Stimulated activated CD4-positive, alpha-beta T cell treated with anti-CD3 and anti-CD28 coated beads, Interleukin-4, amount 100 ng/mL, for 1 hour (primary cell): ENCODE measurements at places on chromosomes 2 and 18.

- DNase-seq, result no peak
These were observed 347.7 kb downstream of the LPIN1 start for GRCh38 chr2:12094134-12094533.

DNA sequence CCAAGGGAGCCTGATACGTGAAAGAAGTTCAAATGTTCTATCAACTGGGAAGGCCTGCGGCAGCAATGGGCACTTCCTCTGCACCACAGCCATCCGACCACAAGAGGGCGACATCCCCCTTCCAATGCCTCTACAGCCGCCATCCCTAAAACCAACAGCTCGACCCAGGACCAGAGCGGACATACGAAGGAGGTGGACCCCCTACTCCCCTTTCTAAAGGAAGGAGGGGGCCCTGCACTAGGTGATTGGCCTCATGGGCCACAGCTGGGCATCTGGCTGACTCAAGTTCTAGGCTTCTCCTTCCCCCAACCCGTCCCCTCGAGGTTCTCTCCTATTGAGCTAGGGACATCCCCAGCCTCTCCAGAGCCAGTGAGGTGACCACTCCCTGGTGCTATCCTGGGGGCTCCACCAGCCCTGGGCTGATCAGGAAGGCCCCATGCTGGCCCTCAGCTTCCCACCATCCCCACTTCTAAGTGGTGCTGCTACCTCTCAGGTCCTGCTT lies 217.2 kb downstream of the TNS1 start:
- peak; percentile 75 for DNase-seq

GRCh38 chr2:158778243-158778642 lies 16.9 kb upstream of the DAPL1 start:
- DNase-seq, result no peak

DNA sequence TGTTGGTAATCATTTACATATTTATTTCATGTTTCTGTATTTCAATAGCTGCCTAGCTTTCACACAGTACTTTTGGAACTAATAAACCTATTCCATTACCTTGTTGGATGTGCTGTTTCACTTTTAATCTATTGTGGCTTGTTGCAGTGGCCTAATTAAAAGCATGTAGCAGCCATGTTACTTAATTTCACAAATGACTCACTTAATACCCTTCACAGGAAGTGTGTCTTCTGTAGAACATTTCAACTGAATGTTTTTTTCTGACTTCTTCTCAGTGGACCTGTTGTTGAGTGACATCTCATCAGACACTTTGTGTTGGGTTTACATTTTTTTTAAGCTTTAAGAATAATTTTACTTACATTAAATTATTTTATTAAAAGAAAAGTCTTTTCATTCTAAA lies 260.5 kb upstream of the THUMPD2 start:
- DNase-seq, result no peak

- DNase-seq, result no peak
These were observed 25.6 kb upstream of the CASP8 start for GRCh38 chr2:201234663-201235135.

GRCh38 chr2:197179744-197180498 lies 130.7 kb downstream of the ANKRD44 start:
- no peak for DNase-seq
